Activated CD4-positive, alpha-beta T cell treated with anti-CD3 and anti-CD28 coated beads, Interleukin-2, amount 50 U/mL, for 24 hours (primary cell): ENCODE measurements at places on chromosomes 16 and 17.
A peak's percentile ranks its signal among the peaks of the same experiment; 100 is the strongest.

GRCh38 chr17:71959154-71959553 is 161.7 kb upstream of the SOX9 start:
- no peak for DNase-seq

DNA sequence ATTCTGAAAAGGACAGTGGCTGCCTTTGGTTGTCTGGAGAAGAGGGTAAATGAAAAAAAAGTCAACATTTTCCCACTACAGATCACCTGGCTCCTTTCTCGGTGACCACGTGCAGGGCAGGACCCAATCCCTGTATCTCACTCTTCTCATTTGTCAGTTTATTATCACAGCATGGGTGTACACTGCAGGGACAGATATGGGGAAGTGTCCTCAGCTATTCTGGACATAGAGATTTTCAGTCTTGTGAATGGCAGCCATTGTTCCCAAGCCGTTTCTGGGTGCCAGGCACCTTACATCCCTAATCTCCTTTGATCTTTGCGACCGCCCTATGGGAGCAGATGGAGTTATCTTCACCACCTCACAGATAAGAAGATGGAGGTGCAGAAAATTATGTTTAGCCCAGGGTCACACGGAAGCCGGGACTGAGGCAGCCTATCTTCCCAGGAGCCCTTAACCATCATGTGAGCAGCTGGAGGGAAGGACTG is 7.2 kb downstream of the ADORA2B start:
- no peak for DNase-seq

DNA sequence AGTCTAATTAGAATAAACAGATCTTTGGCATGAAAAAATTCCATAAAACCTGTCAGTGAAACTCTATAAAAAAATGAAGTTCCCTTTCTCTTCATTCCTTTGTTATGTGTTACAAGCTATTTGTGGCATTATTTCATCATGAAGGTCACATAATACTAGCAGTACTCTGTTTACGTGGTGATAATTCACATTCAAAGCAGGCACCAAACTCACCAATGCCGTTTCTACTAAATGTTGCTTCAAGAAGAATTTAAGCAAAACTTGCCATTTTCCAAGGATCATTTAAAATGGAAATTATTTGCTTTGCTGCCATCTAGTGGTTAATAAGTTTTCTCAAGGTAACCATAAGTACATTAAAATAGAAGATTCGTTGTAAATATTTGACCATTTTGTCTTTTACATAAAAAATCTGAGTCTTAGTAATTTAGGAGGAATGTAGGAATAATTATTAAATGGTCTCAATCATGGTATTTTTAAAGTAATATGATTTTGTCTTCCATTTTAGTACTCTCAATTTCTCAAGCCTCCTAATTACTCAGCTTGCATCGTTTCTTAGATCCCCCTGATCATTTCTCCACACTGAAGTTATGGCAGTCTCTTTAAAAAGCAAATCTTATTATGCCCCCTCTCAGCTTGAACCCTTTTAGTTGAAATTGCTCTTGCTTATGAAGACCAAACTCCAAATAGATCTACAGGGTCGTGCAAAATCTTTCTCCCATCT is 80.8 kb downstream of the OMG start:
- DNase-seq, result no peak

DNA sequence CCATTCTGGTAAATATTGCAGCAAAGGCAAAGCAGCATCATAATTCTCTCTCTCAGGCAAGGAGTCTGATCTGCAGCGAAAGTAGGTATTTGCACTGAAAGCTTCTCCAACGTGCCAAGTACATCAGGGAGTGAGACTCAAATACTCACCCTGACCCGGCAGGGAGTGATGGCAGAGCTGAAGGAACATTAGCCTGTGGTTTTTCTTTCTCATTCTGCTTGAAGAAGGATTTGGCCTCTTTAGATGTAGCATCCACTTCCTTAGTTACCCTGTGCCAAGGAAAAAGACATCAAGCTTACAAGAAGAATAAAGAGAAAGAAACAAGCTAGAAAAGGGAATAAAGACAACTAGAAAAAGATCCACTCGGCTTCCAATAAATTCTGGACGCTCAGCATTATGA is 38.4 kb downstream of the CFDP1 start:
- no peak for DNase-seq

- DNase-seq, result peak; percentile 90
Observed at GRCh38 chr16:67659675-67660563, at the start of gene ACD. ACD (minus strand) TSS chr16:67660260; CDS start chr16:67660220, 40 bp downstream.

- no peak for DNase-seq
Observed at GRCh38 chr17:20179041-20179440, 169.9 kb downstream of the SPECC1 start.

DNA sequence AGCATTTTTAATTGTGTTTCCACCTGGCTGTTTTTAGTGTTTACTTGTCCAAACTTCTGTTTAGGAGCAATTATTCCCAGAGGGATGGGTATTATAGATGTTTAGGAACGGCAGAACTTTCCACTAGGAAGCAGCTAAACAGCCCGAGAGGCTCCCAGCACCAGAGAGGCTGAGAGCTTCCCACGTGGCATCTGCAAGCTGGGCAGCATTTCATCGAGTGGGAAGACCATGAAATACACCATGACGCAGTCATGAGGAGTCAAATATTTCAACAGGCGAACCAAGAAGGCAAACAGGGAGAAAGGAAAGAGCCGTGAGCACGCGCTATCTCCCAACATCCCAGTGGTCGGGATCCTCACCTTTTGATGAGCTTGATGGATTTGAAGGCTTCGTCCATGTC is 24.1 kb downstream of the TMEM204 start:
- DNase-seq, result no peak

DNA sequence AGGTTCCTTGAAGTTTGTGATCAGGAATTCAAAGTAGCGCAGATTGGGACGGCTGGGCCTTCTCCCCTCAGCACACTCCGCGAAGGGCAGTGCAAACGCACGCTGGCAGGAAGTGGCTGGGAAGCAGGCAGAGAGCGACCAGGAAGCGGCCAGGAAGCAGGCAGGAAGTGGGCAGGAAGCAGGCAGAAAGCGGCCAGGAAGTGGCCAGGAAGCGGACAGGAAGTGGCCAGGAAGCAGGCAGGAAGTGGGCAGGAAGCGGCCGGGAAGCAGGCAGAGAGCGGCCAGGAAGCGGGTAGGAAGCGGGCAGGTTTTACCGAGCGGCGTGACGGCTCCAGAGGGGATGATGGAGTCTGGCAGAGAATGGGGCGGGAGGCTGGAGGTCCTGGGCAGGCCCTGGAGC is 3.2 kb downstream of the DPEP1 start:
- no peak for DNase-seq

- DNase-seq, result no peak
Observed at GRCh38 chr17:42459256-42459800, 650 bp downstream of the ATP6V0A1 start.

GRCh38 chr16:22705799-22706198 is 108.2 kb upstream of the HS3ST2 start:
- DNase-seq, result no peak

GRCh38 chr17:79627184-79627765 is 16.4 kb upstream of the RBFOX3 start:
- DNase-seq, result no peak

DNA sequence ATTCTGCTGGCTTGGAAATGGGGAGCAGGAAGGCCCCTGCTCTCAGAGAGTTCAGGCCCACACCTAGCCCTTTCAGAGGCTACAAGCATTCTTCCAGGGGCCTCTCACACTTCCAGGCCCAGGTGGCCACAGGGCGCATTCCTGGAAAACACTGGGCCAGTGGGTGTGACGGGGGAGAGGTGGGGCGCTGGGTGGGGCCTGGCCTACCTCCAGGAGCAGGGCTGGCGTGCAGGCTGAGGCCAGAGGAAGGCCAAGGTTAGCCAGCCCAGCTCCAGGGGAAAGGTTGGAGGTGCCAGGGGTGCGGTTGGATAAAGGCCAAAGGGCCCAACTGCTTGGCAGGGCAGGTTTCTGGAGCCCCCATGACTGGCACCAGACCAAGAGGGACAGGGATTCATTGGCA is 198.2 kb downstream of the MAF start:
- DNase-seq, result no peak

GRCh38 chr16:57284209-57284951 is at the start of gene PLLP:
PLLP (minus strand) TSS chr16:57284672; CDS start chr16:57284540, 132 bp downstream.
- DNase-seq, result no peak

DNA sequence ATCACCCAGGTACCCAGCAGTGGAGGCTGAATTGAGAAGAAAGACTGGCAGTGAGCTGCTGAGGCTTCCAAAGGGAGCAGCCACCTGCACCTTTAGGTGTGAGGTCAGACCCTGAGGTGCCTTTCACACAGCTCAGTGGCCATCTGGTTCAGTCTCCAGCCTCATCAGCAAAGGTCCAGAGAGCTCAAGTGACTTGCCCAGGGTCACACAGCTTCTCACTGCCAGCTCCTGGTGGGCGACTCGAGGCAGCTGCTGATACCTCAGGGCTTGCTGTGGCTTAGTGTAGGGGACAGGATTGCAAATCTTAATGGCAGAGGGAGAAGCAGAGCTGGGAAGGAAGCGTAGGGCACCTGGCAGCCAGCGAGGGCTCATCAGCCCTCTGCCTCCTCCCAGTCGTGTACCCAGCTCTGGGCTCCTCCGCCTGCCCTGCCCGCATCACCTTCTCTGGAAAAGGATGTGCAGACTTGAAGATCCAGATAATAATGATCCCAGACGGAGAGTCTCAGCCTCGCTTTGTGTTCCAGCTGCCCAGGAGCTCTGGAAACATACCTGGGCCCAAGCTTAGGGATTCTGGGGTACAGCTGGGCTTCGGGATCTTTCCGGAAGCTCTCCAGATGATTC is 165.3 kb upstream of the GSE1 start:
- DNase-seq, result no peak

DNA sequence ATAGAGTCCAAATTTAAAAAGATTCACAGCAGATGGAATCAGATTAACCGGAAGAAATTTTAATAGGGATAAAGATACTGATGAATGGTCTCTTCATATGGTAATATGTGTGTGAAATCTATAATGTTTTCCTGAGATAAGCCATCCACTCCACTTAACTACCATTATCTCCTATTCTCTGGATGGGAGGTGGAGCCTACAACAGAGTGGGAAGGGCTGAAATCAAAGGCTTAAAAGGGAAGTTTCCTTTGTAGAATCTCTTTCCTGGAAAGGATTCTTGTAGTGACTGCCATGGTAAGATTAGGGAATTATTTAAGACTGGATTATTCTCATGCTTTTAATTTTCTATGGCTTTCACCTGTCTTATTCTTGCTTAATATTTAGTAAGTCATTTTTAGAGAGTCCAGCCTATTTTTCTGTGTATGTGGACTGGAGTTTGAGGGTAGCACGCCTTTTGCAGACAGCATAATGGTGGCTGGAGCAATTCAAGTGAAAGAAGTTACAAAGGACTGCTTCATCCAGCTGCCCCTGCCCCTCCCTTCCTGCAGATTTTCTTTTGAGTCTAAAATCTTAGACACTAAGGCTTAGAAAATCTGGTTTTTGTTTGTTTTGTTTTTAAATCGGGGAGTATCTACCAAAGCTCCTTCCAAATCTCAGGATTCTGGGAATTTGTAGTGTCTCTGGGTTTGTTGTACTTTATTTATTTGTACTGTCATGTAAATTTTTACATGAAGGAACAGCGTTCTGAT is 26.5 kb downstream of the KAT7 start:
- DNase-seq, result no peak

DNA sequence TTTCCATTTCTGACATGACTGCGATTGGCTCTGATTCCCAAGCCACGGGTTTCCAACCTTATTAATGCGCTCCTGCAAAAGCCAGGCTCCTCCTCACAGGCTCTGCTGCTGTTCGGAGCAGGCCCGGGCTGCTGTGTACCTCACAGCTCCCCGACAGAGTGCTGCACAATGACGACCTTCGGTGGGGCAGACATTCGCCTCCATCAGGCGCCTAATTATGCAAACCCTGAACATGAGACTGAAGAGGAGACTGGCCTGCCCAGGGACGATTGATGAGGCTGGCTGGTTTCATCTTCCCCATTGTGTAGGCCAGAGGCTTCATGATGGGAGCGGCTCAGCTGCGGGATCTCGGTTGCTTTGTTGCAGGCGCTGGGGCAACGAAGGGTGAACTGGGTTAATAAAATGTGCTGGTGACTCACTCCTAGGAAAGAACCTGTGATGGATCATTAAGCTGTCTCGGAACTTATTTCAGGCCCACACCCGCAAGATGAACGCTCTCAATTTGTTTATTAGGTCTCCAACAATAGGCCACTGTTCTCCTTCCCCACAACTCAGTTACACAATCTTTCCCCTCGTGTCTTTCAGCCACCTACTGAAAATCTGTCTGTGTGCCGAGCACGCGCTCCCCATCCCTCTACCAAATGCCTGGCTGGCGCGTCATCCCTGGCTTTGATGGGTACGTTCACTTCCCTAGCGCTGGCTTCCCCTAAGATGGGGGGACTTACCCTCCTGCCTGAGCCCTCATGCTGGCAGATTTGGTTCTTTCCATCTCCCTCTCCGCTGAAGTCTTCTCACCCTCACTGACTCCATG is 27.2 kb upstream of the TOB1 start:
- no peak for DNase-seq

DNA sequence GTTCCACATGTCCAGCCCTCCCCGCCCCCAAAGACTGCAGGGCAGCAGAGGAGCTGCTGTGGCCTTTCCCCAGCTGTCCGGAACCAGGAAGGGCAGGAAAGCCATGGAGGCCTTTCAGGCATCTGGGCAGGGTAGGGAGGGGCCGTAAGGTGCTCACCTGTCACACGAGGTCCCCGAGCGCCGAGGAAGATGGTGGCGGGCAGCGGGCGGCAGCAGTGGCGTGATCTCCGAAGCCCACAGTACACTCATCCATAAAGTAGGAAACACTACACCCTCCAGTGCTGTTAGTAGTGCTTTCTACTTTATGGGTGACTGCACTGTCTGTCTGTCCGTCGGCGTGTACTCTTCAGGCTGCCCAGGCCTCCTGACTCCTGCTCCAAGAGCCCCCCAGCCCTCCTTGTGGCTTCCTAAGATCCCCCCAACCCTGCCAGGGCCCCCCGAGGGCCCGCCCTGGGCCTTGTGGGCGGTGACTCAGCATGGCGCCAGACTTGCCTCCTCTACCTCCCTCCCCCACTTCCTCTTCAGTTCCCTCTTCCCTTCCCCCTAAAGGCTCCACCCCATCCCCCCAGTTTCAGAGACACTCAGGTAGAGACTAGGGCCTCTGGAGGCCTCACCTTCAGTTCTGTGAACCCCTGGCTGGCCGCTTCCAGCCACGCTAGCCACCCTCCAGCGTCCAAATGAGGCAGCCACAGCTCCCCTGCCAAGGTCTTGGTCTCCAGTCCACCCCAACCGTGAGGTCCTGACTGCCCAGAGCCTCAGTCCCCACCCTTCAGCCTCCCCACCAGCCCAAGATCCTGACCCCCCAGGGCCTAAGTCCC is 2.6 kb upstream of the TSPOAP1 start:
- DNase-seq, result peak; percentile 85

- DNase-seq, result no peak
Observed at GRCh38 chr16:4082474-4083044, 33.7 kb downstream of the ADCY9 start.

- DNase-seq, result no peak
Observed at GRCh38 chr17:62882284-62882683, 74.2 kb upstream of the MARCHF10 start.
